ENCODE measurements at places on chromosomes 13 and 19.

DNA sequence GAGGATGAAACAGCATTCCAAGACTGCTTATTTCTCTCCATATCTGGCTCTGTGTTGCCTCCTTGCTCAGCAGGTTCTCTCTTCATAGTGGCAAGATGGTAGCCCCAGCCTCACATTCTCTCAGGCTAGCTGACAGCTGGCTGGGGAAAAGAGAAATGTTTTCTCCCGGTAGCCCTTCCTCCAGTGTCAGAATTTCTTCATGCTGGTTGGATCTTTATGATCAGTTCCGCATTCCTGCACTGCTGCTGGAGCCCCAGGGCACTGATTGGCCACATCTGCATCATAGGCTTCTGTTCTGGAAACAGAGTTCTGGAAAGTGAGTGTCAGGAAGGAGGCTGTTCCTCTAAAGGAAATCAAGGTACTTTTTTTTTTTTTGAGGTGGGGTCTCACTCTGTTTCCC is 24.6 kb downstream of the POP4 start:
- DNase-seq = no peak

DNA sequence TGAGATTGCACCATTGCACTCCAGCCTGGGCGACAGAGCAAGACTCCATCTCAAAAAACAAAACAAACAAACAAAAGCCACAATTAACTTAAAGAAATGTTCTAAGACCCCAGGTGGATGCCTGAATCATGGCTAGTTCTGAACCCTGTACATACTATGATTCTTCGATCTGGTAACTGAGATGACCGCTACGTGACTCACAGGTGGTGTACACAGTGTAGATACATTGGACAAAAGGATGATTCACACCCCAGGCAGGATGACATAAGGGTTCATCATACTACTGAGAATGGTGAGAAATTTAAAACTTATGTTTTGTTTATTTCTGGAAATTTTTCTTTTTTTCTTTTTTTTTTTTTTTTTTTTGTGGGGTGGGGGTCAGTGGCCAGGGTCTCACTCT is 6.5 kb downstream of the ZNF426 start:
- no peak for DNase-seq

GRCh38 chr13:76289558-76289957 is 596.6 kb downstream of the KCTD12 start:
- no peak for DNase-seq

DNA sequence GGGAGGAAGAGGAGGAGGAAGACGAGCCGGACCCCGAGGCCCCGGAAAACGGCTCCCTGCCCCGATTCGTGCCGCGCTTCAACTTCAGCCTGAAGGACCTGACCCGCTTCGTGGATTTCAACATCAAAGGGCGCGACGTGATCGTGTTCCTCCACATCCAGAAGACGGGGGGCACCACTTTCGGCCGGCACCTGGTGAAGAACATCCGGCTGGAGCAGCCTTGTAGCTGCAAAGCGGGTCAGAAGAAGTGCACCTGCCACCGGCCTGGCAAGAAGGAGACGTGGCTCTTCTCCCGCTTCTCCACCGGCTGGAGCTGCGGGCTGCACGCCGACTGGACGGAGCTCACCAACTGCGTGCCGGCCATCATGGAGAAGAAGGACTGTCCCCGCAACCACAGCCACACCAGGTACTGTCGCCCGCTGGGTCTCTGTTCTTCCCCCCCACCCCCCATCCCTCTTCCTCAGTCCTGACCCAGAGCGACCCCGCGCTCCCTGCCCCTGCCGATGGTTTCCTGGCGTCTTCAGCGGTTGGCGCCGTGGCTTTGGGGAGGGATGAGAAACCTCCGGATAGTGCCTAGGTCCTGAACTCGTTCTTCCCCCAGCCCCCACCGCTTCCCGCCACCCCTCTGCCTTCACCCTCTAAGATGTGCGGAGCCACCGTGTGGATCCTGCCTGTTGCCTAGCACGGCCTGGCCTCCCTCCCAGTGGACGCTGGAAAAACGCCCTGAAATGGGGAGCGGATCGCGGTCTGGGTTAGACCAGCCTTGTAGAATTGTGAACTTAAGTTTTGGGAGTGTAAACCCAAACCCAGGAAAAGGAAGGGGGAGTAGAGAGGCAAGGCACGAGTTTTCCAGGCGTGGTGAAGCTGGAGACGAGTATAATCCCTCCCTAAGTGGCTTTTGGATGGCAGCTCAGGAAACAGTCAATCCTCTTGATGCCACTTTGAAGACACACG is 1.5 kb downstream of the HS6ST3 start:
- DNase-seq = no peak

DNA sequence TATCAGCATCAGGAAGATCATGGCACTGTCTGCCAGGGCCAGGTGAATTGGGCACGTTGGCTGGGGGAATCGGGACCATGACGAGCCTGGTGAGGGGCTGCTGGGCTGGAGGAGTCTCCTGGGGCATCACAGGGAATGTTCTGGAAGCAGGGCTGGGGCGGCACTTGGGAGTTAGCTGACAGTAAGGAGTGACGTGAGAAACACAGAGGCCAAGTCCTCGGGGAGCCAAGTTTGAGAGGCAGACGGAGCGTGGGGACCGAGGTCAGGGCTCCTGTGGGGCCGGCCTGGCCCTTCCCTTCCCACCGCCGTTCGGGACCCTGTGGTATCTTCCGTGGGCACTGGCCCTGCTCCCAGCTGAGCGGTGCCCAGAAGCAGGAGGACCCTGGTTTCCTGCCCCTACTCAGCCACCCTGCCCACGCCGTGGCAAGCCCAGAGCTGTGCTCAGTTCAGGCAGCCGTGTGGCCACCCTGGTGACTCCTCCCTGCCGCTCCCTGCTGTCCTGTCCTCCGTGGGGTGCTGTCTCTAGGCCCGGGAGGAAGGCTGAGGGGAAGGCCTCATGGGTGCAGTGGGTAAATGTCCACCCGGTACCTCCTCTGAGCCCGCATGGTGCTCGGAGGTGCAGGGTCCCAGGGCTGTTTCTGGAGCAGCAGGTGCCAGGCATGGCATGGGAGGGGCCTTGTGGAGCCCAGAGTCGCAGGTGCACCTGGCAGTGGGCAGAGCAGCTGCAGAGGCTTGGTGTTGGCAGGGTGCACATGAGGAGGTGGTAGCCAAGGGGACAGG is 25.2 kb downstream of the CRTC1 start:
- DNase-seq = no peak

- no peak for DNase-seq
Measured at GRCh38 chr13:47499358-47500150, 501.5 kb downstream of the SUCLA2 start.

GRCh38 chr19:19528721-19529490 is at the start of gene YJEFN3:
Gene YJEFN3 (plus strand): TSS chr19:19528911. CDS start chr19:19528933, 22 bp downstream.
- DNase-seq = no peak

DNA sequence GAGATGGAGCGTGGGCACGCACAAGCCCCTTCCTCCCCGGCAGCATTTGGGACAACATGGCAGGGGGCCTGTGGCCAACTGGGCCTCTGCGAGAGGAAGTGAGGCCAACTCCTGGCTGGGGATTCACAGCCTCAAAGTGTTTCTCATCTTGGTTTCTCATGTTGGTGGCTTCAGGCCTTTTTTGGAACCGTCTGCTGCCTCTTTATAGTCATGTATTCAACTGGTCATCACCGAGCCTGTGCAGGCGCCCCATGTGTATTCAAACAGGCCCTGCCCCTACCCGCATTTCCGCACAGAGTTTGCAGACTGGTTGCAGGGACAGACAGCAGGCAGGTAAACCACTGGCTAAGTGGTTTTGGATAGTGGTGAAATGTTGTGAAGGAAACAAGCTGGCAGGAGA is 17.3 kb upstream of the RELB start:
- no peak for DNase-seq

DNA sequence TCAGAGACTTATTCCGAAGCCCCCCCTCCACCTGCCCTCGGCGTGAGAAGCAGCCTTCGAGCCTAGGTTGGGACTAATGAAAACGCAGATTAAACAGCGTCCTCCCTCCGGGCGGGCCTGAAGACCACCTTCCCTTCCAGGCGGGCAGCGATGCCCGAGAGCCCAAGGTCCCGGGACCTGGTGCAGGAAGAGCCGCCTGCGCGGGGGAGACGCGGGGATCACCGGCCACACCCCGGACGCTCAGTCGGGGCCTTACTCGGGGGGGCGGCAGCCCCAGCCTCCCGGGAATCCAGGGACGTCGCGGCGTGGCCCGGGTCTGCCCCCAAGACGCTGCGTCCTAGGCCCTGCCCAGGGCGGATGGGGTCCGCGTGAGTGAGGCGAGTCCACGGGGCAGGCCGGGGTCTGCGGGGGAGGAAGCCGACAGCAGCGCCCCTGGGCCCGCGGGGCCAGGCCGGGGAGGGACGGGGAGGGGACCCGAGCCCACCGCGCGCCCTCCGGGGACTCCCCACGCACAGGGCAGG is 33.3 kb upstream of the SPACA7 start:
- DNase-seq = no peak

GRCh38 chr19:55549500-55550320 is 4.4 kb upstream of the SBK3 start:
- DNase-seq = no peak

DNA sequence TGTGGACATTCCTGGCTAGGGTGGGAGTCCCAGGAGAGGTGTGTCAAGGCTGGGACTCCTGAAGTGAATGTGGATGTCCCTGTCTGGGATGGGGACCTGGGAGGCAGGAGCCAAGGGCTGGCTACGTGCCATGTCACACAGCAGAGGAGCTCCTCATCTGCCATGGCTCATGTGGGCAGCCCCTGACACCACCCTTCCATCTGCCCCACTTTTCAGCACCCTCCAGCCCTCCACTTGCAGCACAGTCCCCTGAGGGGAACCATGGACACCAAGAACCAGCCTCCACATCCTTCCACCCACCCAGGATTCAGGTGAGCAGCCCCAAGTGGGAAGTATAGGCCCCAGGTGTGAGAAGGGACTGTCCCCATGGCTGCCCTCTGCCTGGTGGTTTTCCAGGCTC is 1.7 kb downstream of the ZNF446 start:
- DNase-seq = no peak

GRCh38 chr19:31985001-31985605 is 360.3 kb upstream of the ZNF507 start:
- no peak for DNase-seq

Measured in cortex of kidney (tissue), 1 donor.